Thymus (tissue), 14 donors: ENCODE measurements at places on chromosomes 3 and 15. TPM values are rescaled to one million over a fixed set of nuclear protein-coding genes. Genes with fewer than 3 reads are reported as not detected.

DNA sequence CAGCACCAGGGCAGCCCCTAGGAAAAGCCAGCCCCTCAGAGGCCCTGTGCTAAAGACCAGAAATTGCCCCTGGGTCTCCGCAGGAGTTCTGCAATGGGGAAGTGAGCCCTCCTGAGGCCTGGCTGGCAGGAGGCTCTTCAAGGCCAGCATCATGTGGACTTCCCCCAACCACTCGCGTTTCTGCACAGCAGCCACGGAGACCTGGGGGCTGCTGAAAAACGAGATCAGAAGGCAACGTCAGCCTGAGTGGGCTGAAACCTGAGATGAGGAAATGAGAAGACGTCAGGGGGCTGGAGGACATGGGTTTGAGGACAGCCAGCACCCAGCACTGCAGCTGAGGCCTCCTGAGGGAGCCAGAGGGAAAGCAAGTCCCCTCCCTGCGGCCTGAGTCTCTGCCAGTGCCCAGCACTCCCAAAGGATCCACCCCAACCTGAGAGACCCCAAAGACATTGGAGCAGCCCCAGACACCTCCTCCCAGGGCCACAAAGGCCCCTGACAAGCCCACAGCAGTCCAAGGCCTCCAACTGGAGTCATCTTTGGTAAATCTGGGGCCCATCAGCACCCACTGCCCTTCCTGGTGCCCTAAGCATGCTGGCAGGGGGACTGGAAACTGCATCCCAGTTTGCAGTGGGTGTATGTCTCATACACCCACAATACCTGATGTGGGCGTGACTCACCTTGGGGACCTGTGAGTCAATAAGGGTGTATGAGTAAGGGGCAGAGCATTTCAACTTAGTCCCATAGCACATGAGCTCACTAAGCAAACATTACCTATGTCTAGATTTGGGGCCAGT, 29.2 kb upstream of the CYP11A1 start:
- no peak overlapping the region for H3K4me3 ChIP-seq
- H3K36me3 ChIP-seq: no peaks in the 10 kb centered on the region
- peak overlapping the region; percentile 32 for H3K27ac ChIP-seq
- DNase-seq: no peak
- H3K4me1 ChIP-seq: peaks cover 97% of the 10 kb centered on the region

GRCh38 chr3:193997228-193998122, 138.5 kb upstream of the HES1 start:
- H3K4me3 ChIP-seq: no peak overlapping the region
- peaks cover 4% of the 10 kb centered on the region for H3K4me1 ChIP-seq
- H3K36me3 ChIP-seq: no peaks in the 10 kb centered on the region
- no peak overlapping the region for H3K27ac ChIP-seq
- no peak for DNase-seq

DNA sequence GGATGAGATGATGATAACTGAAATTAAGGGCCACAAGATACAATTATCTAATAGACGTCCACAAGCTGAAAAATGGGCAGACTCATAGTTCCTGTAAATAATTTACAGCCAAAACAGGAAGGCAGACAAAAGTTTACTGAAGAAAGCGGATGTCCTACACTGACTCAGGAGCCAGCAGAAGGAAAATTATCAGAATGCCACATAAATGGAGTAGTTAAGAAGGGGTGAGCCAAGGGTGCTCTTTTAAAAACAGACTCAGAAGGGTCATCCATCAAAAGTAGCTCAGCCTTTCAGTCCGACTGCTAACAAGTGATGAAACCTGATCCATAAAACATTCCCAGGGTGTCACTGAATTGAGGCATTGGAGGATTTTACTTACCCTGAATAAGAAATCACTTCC, 39.8 kb downstream of the TUSC7 start:
- no peak for DNase-seq
- no peak overlapping the region for H3K4me3 ChIP-seq
- H3K36me3 ChIP-seq: no peaks in the 10 kb centered on the region
- H3K27ac ChIP-seq: no peak overlapping the region

DNA sequence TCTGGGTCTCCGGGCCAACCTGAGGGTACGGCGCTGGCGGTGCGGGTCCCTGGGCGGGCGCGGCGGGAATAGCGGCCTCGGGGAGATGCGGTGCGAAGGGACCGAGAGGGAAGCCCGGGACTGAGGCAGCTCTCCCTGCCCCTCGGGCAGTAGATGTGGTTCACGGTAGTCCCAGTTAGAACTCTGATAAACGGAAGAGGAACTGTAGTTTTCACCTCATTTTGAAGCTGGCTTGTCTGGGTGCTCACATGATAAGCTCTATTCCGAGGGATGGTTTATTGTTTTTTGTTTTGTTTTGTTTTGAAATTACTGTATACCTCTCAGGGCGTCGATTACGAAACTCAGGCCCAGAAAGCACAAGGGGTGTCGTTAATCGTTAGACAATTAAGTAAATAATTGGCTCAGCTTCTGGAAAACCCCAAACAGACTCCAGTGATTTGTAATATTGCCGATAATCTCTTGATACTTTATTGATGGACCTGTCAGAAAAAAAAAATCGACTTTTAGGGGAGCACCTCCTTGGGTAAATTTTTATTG, 413 bp downstream of the NUSAP1 start:
- H3K4me1 ChIP-seq: peaks cover 21% of the 10 kb centered on the region
- peak overlapping the region; percentile 85 for H3K27ac ChIP-seq
- DNase-seq: no peak
- H3K36me3 ChIP-seq: peaks cover 8% of the 10 kb centered on the region
- H3K27me3 ChIP-seq: no peaks in the 10 kb centered on the region

- peaks cover 5% of the 10 kb centered on the region for H3K4me1 ChIP-seq
- no peaks in the 10 kb centered on the region for H3K27me3 ChIP-seq
- no peak overlapping the region for H3K27ac ChIP-seq
- H3K36me3 ChIP-seq: no peaks in the 10 kb centered on the region
- DNase-seq: no peak
These were observed 82.1 kb downstream of the LINGO1 start for GRCh38 chr15:77550301-77551251.

GRCh38 chr15:65530318-65531111, at the start of gene HACD3:
Gene HACD3, plus strand, starts transcription at chr15:65530463. Its CDS starts 169 bp downstream, at chr15:65530632.
- peak within 1 kb of the TSS; percentile 76 for H3K4me3 ChIP-seq
- H3K27ac ChIP-seq: peak within 1 kb of the TSS; percentile 90
- H3K36me3 ChIP-seq: no peaks in the 10 kb centered on the region
- H3K4me1 ChIP-seq: peaks cover 14% of the 10 kb centered on the region
- DNase-seq: peak; percentile 93

DNA sequence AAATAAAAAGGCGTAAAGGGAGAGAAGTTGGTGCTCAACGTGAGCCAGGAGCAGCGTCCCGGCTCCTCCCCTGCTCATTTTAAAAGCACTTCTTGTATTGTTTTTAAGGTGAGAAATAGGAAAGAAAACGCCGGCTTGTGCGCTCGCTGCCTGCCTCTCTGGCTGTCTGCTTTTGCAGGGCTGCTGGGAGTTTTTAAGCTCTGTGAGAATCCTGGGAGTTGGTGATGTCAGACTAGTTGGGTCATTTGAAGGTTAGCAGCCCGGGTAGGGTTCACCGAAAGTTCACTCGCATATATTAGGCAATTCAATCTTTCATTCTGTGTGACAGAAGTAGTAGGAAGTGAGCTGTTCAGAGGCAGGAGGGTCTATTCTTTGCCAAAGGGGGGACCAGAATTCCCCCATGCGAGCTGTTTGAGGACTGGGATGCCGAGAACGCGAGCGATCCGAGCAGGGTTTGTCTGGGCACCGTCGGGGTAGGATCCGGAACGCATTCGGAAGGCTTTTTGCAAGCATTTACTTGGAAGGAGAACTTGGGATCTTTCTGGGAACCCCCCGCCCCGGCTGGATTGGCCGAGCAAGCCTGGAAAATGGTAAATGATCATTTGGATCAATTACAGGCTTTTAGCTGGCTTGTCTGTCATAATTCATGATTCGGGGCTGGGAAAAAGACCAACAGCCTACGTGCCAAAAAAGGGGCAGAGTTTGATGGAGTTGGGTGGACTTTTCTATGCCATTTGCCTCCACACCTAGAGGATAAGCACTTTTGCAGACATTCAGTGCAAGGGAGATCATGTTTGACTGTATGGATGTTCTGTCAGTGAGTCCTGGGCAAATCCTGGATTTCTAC, at the start of gene RARB:
RARB (plus strand) TSS at position 322 of the 847 bp plus-strand sequence; CDS start at position 791, 469 bp downstream.
- H3K4me3 ChIP-seq: peak within 1 kb of the TSS; percentile 11
- H3K36me3 ChIP-seq: no peaks in the 10 kb centered on the region
- H3K4me1 ChIP-seq: peaks cover 3% of the 10 kb centered on the region
- H3K27me3 ChIP-seq: peaks cover 16% of the 10 kb centered on the region
- peak; percentile 5 for DNase-seq
- H3K27ac ChIP-seq: no peak within 1 kb of the TSS

DNA sequence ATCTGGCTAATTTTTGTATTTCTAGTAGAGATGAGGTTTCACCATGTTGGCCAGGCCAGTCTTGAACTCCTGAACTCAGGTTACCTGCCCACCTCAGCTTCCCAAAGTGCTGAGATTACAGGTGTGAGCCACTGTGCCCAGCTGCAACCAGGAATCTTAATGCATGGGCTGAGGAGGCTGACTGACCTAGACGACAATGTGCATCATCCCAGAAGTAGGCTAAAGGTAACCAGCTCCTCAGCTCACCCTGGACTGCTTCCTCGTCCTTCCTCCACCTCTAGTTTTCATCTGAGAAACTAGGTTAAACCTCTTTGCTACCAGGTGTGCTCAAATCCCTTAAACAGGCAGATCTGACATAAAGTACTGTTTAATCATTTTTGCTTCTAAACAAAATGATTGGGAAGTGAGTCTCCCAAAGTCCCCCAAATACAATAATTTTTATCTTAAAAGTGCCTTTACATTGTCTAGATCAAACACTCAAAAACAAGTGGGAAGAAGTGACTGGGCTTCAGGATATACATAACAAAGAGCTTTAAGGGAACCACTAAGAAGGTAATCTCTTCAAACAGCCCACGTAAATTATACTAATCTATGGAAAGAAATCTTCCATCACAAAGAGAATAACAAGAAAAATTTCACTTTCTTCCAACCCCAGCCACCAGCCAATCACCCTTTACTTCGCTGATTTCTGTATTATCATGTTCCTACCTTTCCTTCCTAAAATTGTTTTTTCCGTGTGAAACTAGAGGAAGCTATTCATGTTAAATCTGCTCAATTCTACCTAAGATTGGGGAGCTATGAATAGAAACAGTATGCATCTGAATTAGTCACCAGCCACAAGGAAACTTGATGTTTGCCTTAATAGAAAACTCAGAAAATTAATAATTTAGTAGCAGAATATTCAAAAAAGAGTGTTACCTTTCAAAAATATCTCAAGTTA, 34.7 kb downstream of the IGF2BP2 start:
- no peaks in the 10 kb centered on the region for H3K4me1 ChIP-seq
- H3K27me3 ChIP-seq: no peaks in the 10 kb centered on the region
- no peak overlapping the region for H3K27ac ChIP-seq
- no peak overlapping the region for H3K4me3 ChIP-seq

GRCh38 chr15:98873441-98874218, 134.0 kb downstream of the PGPEP1L start:
- H3K36me3 ChIP-seq: no peaks in the 10 kb centered on the region
- no peaks in the 10 kb centered on the region for H3K27me3 ChIP-seq
- H3K27ac ChIP-seq: no peak overlapping the region
- H3K4me3 ChIP-seq: no peak overlapping the region
- DNase-seq: no peak

DNA sequence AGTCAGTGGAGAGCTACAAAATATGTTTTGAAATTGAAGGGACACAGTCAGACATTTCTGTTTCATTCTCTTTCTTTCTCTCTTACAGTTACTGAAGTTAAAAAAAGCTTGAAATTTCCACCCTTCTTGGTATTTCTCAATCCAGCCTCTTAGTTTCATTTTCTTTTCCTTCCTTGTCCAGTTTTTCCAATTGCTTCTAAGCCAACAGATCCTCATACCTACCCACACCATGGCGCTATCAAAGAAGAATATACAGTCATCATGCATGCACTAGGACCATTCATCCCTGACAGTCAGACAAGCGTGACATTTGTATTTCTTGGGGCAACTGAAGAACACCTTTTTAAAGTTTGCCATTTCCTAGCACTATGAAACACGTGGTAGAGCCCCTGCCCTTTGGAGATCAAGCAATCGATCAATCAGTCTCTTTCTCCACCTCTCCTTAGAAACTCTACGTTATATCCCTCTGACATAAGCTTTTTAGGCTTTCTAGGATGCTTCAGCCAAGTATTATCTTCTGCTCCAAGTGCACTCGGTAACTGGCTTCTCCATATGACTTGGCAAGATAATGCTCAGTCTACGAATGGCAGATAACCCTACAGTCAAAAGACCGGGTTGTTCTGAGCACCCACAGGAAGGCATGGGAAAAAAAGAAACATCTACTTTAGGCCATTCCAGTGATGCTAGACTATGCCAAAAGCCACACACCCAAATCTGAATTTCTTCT, 65.4 kb downstream of the FBN1 start:
- no peak overlapping the region for H3K27ac ChIP-seq
- no peaks in the 10 kb centered on the region for H3K27me3 ChIP-seq
- H3K36me3 ChIP-seq: no peaks in the 10 kb centered on the region
- no peaks in the 10 kb centered on the region for H3K4me1 ChIP-seq
- DNase-seq: no peak

GRCh38 chr15:59354417-59355031, 18.1 kb downstream of the MYO1E start:
- no peak overlapping the region for H3K4me3 ChIP-seq
- no peaks in the 10 kb centered on the region for H3K36me3 ChIP-seq
- no peak for DNase-seq
- no peaks in the 10 kb centered on the region for H3K27me3 ChIP-seq
- H3K4me1 ChIP-seq: peaks cover 11% of the 10 kb centered on the region

Gene CILP
- polyA plus RNA-seq: 5.2 TPM

Gene SEMA6D
- 3.9 TPM for polyA plus RNA-seq

Gene P2RY13
- polyA plus RNA-seq: 2.2 TPM
